ENCODE measurements at places on chromosomes 16 and 17.

- no peak for DNase-seq
These were observed 5.4 kb downstream of the VASN start for GRCh38 chr16:4376893-4377572.

DNA sequence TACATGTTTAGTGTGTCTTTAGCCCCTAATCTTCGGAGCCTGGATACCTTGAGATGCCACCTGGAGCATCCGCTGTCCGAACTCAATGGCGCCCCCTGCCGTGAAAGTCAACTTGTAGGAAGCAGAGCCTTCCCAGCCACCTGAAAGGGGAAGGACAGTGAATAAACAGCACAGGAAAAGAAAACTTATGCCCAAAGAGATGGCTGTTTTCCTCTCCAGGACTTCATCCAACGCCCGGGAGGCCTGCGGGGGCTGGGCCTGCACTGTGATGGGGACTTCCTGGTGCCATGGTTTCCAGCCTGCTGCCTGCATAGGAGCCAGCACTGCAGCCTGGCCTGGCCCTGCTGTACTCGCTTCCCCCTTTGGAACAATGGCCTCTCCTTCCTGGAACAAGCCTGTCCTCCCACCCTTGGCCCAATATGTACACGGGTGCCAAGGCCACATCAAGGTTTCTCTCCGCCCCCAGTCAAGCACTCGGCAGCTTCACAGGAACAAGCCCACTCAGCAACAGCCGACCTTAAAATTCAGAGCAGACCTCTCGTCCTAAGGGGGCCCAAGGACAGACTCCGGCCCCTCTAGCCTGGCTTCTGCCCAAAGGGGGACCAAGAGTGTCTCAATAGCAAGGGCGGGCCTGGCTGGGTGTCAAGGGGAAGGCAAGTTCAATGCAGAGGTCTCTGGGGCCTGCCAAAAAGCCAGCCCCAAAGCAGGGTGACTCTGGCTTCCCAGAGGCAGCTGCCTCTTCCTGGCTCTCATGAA, 4.5 kb upstream of the UNC13D start:
- DNase-seq, result peak; percentile 63

DNA sequence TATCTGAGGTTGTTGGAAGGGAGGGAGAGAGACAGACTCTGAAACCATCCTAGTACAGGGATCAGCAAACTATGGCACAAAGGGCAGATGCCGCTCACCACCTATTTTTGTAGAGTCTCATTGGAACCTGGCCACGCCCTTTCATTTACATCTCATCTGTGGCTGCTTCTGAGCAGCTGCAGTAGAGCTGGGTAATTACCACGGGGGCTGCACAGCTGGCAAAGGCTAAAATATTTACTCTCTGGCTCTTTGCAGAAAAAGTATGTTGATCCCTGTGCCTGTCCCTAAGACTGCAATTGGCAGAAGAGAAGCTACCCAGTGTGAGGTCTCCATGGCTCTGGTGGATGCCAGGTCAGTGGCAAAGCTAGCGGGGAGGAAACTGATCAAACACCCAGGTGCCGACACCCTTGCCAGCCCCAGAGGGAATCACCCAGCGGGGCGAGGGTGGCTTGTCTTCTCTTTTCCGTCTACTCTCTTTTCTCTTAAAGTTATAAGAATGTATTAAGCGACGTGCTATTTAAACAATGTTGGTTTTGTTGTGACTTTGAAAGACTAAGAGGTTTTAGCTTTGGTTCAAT, 14.0 kb downstream of the CEP295NL start:
- DNase-seq, result no peak

- no peak for DNase-seq
These were observed 84.8 kb downstream of the MAP2K6 start for GRCh38 chr17:69499318-69499717.

GRCh38 chr16:8936421-8936820, 27.3 kb downstream of the USP7 start:
- DNase-seq, result peak; percentile 62

- no peak for DNase-seq
These were observed 1.1 kb downstream of the KANSL1 start for GRCh38 chr17:46192189-46192438.

DNA sequence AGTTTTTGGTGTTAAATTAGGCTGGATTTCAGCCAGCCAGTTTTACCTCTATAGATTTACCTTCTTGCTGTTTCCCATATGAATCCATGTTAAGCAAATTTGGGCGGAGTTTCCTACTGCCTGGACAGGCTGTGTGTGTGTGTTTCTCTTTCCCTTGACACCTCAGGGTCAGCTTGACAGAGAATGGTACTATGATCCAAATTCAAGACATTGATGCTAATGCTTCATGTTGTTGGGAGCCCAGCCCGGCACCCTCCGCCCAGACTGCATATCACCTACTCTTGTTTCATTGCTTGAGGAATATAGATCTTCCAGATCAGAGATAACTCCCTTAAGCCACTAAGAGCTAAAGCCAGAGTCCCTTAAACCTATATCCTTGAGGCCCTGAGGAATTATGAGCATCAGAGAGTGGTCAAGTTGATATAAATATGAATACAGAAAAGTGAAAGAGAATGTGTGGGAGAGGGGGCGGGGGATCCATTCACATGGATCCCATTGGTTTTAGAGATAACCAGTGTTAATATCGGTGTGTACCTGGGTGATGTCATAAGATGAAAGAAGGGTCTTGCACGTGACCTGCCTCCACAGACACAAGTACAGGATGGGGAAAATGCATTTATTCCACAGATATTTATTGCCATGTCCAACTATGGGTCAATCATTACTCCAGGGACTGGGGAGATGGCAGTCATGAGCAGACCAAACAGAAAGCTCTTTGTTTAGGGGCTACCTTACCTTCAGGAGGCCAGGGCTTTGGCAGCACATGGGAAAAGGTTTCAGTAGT, 69.7 kb downstream of the WIPI1 start:
- no peak for DNase-seq

- DNase-seq, result peak; percentile 64
These were observed 11.4 kb downstream of the SLC7A6 start for GRCh38 chr16:68275611-68276191.

- no peak for DNase-seq
These were observed 69.6 kb upstream of the GSE1 start for GRCh38 chr16:85543536-85543935.
